ENCODE measurements at places on chromosomes 2 and 18. TPM values are rescaled to one million over a fixed set of nuclear protein-coding genes. Genes with fewer than 3 reads are reported as not detected.

RGPD8 gene
- 9.5 TPM for total RNA-seq

TDRD15 gene
- total RNA-seq: not detected

XDH gene
- total RNA-seq: under 0.01 TPM

GFPT1 gene
- 53.0 TPM for total RNA-seq

HOXD12 gene
- total RNA-seq: not detected

RAB17 gene
- total RNA-seq: 0.26 TPM

HSPE1 gene
- 87.0 TPM for total RNA-seq

CCDC148 gene
- total RNA-seq: 1.0 TPM

GRCh38 chr2:180980943-180981911 lies 822 bp downstream of the UBE2E3 start:
- DNase-seq: peak; percentile 66

DNA sequence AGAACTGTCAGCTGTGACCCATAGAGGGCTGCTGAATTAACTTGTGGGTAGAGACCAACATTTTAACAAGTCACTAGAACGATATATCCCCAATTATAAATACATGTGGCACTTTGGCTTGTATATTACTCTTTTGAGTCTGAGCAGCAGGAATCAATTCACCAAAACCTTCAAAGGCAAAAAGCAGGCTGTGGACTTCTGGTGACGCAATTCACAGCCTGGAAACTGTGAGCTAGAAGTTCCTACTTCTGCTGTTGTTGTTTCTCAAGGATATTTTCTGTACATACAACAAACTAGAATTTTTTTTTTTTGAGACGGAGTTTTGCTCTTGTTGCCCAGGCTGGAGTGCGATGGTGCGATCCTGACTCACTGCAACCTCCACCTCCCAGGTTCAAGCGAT lies 37.3 kb downstream of the PTCD3 start:
- no peak for DNase-seq

DNA sequence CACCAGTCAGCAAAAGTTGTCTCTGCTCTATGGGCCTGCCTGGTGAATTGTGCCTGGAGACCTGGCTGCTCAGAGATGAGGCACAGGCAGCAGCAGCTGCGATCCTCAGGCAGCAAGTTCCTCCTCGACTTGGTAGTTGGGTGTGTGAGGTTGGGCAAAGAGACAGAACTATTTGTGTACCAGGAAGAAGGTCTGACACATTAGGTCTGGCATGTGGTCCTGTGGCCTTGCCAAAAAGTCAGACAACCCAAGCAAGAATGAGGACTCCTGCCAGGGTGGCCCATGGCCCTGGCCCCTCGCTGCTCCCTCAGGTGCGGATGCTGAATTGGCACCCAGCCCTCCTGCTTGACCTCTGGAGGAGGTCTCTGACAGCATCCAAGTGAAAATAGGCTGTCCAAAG lies 192.7 kb downstream of the DYSF start:
- peak; percentile 88 for DNase-seq

DNA sequence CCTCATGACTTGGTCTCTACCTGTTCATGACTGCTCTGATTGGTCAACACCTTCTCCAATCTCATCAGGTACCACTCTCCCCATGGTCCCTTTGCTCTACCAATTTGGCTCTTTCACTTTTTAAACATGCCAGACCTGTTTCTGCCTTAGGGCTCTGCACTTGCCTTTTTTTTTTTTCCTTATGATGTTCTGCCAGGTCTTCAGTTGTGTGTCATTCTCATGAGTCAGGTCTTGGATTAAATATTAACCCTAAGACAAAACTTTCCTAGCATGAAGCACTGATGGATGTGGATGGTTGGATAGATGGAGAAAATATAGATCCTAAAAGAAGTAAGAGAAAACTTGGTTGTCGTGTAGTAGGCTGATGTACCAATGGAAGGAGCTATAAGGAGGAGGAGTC lies 219.3 kb downstream of the TTC32 start:
- no peak for DNase-seq

DNA sequence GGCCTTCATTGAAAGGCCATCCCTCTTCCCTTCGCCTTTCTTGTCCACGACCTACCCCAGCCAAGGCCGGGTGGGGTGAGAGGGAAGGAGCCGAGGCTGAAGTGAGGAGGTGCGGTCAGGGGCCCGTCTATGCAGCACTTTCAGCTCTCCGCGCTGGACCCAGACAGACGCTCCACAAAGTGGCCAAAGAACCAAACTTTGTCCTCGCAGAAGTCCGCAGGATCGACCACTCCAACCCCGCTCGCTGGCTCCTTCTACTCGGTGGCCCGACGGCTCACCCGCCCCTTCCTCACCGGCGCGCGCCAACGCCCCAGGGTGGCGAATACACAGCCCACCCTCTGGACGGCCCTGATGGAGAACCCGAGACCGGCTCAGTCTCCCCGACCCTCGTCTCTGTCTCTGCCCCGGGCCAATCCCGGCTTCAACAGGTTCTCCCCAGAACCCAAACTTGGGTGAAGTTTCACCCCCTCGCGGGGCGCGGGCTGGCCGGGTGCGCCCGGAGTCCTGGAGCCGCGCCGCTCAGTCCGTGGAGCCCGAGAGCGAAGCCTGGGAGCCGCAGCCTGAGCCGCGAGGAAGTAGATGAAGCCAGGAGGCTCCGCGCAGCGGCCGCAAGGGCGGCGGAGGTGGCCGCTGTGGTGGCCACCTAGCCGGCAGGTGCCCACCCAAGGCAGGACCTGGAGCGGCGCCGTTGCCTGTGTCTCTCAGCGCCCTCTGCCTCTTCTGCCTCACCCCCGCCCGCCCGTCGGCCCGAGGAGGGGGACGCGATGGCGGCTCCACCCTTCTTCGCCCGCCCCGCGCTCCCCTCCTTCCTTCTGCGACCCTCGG lies 26.7 kb upstream of the ALPP start:
- DNase-seq: no peak

GRCh38 chr2:122523143-122523542 lies 767.7 kb downstream of the TSN start:
- DNase-seq: no peak

GRCh38 chr2:170845343-170845742 lies 28.7 kb downstream of the GAD1 start:
- DNase-seq: no peak

GRCh38 chr2:3480352-3481010 lies 38.9 kb downstream of the ADI1 start:
- DNase-seq: no peak

- peak; percentile 97 for DNase-seq
Observed at GRCh38 chr2:240579771-240580614, 6.5 kb upstream of the CAPN10 start.

- no peak for DNase-seq
Observed at GRCh38 chr2:199830531-199830930, 20.5 kb downstream of the FTCDNL1 start.

DNA sequence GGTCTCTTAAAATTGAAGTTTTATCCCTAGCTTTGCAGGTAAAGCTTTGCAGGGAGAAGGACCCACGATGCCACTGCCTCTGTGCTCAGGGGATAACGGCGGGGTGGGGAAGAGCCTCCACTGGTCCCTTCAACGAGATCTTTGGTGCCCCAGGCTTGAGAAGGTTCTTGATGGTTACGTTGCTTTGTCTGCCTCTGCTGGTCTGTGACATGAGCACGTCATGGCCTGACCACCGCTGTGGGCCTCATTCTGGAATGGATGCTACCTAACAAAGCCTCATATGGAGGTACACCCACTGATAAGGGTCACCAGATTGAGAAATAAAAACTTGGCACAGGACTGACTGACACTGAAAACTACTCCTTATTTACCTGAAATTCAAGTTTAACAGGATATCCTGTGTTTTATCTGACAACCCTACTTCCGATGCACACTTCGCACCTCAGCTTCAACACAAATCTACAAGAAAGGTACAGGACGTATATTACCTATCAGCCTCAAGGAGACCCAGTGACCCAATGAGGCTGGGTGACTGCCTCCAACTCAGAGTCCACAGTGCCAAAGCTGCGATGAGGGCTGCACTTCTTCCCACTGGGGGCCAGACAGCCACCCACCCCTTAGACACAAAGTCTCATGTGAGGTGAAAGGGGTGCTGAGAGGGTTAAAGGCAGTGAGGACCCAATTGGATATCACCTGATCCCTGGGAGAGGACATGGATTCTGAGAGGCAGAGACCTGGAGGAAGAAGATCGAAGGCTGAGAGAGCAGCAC lies 64.9 kb downstream of the EIPR1 start:
- DNase-seq: no peak

DNA sequence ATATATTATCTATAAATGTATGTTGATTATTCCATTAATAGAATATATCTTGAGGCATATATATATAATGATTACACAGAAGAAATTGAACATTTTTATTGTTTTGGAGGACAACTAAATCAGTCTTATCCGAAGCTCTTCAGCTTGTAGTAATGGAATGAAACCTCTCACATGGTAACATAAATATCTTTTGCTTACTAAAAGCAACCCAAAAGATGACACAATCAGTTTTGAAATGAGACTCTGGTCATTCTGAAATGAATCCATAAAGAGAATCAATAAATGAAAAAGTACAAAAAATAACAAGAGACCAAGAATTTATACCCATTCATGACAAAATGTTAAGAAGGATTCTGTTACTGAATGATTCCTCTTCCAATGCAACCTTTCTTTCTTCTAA lies 110.2 kb downstream of the FIGN start:
- no peak for DNase-seq

- DNase-seq: no peak
Observed at GRCh38 chr2:94955702-94956101, 69.8 kb upstream of the MAL start.

DNA sequence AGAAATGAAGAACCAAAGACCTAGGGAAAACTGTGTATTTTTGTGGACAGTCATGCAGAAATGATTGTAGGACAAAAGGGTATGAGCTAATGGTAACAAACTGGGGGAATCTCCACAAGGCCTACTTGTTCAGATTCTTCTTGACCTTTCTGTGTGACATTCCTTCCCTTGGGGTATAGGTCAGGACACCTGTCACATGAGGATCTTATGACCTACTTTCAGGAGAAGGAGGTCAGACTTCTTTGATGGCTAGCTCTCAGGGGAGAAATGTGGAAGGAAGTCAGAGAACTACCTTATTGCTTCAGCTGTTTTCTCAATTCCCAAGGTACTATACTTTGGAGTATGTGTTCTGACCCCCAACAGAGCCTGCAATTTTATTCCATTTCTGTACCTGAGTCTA lies 40.7 kb upstream of the TANK start:
- no peak for DNase-seq

DNA sequence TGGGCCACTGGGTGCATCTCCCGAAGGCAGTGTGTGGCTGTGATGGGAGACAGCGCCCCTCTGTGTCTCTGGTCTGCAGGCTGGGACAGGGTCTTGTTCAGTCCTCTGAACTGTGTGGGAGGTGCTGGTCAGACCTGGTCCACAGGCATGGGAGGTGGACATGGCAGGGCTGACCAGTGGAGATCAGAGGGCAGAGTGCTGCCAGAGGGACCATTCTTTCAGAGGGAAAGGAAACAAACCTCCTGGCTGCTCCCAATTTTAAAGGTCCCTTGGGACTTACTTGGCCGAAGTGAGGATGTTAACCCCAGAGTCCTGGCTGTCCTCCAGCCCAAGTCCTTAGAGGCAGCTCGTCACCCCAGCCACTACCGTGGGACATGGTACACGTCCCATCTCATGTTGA lies 4.0 kb downstream of the CAPN13 start:
- no peak for DNase-seq

- no peak for DNase-seq
Observed at GRCh38 chr2:5020116-5020875, 671.9 kb upstream of the SOX11 start.

DNA sequence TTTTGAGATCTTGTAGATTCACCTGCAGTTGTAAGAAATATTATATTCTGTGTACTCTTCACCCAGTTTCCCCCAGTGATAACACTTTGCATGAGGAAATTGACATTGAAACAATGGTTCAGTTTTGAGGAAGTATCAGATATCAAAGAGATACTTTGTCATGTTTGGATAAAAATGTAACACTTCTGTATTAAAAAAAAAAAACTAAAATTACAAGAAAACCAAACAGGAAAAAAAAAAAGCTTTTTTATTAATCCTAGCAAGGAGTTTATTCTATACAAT lies 204.0 kb downstream of the ARL4C start:
- DNase-seq: no peak

All from fibroblast of lung (primary cell).